ENCODE measurements at places on chromosomes 3 and 15.

GRCh38 chr3:150248116-150248887 is 159.8 kb upstream of the TSC22D2 start:
- DNase-seq: no peak

GRCh38 chr3:115615001-115615814 is 8.1 kb upstream of the GAP43 start:
- DNase-seq: peak; percentile 1

DNA sequence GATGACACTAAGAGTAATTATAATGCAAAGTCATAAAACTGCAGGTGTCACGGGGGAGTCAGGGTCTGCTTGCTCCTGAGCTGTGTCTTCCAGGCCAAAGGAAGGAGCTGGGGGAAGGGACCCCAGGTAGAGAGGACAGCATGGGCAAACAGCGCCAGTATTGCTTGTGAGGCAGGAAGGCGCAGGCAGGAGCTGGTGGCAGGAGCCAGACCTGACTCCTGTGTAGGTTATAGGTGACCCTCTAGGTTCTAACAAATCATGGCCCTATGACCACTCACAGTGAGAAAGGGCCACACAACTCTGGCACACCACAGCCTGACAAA is 1.9 kb downstream of the CISH start:
- DNase-seq: no peak

GRCh38 chr3:50673931-50674330 is 796 bp upstream of the DOCK3 start:
- no peak for DNase-seq

DNA sequence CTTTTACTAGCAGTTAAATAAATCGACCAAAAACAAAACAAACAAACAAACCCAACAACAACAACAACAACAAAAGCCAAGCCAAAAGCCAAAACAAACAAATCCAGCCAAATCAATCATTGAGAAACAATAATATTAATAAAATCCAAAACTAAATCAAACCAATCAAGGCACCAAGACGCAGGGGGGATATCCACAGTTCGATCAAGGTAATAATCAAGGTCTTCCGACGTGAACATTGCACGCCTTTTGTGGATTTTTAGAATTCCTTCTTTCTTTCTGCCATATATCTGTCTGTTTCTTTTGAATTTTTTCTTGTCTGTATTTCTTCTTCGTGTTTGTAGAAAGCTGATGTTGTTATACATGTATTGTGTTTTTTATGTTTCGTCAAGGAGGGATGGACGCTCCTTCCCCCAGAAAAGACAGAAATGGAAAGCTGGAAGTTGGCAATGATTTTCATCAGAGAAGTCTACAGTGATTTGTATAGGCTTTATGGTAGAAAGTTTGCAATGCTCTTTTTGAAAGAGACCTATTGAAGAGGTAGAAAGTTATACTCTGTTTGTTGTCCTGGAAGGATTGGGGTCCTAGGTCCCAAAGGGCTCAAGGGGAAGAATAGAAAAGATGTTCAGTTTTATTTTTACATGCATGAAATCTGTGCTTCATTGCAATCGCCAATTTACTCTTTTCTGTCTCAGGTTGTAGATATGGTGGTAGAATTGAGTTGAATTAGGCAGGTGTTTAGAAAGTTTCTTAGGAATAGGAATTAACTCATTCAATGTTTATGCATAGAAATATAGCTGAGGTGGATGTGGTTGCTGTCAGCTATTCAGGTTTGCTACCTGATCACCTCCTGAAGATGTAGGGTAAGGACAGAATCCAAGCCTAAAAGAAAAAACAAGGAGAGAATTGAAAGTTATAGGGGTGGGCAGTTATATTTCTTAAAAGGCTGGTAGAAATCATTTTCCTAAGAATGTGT is 1.2 kb downstream of the ARPP21 start:
- no peak for DNase-seq

- DNase-seq: no peak
These were observed 218.3 kb upstream of the SOX2 start for GRCh38 chr3:181493423-181493822.

DNA sequence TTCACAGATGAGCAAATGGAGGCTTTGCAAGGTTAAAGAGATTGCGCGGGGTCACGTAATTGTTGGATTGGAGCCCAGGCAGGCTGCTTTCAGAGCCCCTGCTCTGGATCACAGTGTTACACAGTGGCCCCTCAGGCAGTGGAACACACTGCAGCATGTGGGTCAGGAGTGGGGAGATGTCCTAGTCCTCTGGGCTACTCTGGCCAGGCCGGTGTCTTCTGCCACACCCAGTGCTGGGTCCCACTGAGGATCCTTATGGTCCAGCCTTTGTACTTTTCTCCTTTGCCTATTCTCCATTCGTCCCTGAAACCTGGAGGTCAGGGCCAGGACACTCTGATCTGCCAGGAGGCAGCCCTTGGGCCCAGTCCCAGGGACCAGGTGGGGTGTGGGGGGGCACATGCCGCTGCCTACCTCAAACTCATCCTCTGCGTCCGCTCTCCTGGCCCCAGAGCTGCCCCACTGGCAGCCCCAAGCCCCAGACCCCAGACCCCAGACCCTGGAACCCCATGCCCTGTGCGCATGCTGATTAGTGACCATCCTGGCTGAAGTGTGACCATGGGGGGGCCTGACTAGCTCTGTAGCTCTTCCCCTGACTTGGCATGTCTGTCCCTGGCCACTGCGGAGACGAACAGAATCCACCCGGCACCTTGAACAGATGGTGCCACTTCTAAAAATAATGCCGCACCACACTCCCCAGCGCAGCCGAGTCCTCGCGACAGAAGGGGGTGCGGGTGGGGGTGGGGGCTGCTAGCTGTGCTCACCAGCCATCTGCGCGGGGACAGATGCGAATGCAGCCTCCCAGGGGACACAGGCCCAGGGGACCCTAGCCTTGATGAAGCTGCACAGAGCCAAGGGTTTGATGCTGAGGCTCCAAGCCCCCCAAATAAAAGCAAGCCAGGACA is 41.6 kb downstream of the ATP2B2 start:
- no peak for DNase-seq

DNA sequence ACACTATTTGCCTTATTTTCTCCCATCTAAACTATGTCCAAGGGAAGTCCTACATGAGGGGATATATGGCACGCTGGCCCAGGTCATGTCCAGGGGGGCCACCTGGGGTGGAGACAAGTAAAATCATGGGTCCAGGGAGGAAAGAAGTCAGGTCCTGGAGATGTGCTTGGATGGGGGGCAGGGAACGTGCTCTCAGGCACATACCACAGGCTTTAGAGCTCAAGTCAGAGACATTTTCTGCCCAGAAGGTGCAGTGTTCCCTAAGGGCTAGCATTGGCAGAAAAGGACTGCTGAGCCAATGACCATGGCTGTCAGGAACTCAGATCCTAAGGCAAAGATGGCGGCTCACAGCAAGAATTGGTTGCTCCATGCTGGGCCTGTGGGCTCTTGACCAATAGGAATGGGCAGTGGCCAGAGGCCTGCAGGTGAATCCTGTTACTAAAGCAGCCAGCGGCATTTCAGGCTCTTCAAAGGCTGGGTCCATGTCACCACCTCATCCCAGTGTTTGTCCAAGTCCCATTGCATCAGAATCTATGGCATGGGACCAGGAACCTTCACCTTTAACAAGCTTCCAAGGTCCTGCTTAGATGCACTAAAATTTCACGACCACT is 175.0 kb downstream of the RPLP1 start:
- no peak for DNase-seq

DNA sequence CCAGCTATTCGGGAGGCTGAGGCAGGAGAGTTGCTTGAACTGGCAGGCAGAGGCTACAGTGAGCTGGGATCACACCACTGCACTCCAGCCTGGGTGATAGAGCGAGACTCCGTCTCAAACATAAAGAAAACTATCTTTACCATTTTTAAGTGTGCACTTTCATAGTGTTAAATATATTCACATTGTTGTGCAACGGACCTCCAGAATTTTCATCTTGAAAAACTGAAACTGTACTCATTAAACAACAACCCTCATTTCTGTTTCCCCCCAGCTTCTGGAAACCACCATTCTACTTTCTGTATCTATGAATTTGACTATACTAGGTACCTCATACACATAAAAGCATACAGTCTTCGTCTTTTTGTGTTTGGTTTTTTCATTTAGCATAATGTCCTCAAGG is 375.1 kb downstream of the SHQ1 start:
- DNase-seq: no peak

GRCh38 chr3:157282261-157283191 is 122.6 kb upstream of the CCNL1 start:
- DNase-seq: peak; percentile 34

DNA sequence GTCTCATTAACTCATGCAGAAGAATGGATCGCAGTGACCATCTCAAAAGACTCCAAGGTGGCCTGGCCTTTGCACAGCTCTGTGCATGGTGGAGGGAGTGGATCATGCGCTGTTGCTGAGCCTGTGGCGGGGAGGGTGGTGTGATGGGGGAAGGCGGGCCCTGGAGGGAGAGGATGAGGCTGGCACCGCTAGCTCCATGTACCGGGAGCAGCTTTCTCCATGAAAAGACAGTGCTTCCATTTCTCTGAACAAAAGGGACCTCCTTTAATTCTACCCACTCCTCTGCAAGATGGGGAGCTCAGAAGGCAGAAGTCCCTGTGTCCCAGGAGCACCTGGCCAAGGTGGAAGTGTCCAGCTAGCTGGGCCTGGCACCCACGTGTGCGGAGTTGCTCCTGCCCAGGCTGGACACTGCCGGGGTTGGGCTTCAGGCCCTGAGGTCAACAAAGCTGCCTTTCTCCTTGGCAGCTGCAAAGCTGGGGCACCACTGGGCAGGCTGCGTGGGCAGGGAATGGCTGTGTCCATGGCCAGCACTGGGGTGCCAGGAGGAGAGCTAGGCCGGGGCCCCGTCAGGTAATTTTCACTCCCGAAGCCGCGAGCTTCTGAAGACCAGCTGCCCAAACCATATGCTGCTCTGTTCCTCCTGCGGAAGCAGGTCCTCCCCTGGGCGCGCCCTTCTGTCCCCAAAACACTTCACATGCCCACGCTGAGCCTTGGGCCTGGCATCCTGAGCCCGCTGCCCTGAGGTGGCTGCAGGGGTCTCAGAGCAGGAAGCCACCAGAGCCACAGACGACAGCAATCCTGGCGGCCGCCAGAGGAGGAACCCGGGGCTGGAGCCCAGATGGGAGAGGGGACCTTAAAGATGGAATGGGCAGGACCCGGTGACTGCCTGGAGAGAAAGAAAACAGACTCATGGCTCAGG is 6.4 kb downstream of the MAP6D1 start:
- no peak for DNase-seq
